ENCODE measurements at places on chromosomes 7 and 10.

- no peak for DNase-seq
Measured at GRCh38 chr7:4613846-4614548, 68.1 kb upstream of the FOXK1 start.

- DNase-seq = no peak
Measured at GRCh38 chr7:120395526-120396019, 122.6 kb downstream of the KCND2 start.

GRCh38 chr7:124364283-124364682 is 331.4 kb upstream of the TMEM229A start:
- DNase-seq = no peak

DNA sequence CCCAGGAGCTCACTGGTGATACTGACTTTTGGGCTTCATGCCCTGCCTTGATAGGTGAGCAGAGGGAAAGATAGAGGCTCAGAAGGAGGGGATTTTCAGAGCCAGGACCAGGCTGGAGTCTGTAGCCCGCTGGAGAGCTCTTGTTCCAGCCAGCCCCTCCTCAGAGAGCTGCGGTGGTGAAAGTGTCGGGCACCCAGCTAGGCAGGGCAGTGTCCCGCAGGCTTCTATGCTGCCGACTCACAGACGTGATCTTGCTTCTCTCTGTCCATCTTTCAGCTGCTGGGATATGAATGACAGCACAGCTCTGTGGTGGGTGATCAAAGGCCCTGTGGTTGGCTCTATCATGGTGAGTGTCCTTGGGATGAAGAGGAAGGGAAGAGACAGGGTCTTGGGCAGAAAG is 35.2 kb downstream of the ADCYAP1R1 start:
- DNase-seq = no peak

- no peak for DNase-seq
Measured at GRCh38 chr7:121853307-121853706, 19.7 kb upstream of the PTPRZ1 start.

GRCh38 chr10:31994926-31995325 is 61.3 kb downstream of the KIF5B start:
- no peak for DNase-seq

DNA sequence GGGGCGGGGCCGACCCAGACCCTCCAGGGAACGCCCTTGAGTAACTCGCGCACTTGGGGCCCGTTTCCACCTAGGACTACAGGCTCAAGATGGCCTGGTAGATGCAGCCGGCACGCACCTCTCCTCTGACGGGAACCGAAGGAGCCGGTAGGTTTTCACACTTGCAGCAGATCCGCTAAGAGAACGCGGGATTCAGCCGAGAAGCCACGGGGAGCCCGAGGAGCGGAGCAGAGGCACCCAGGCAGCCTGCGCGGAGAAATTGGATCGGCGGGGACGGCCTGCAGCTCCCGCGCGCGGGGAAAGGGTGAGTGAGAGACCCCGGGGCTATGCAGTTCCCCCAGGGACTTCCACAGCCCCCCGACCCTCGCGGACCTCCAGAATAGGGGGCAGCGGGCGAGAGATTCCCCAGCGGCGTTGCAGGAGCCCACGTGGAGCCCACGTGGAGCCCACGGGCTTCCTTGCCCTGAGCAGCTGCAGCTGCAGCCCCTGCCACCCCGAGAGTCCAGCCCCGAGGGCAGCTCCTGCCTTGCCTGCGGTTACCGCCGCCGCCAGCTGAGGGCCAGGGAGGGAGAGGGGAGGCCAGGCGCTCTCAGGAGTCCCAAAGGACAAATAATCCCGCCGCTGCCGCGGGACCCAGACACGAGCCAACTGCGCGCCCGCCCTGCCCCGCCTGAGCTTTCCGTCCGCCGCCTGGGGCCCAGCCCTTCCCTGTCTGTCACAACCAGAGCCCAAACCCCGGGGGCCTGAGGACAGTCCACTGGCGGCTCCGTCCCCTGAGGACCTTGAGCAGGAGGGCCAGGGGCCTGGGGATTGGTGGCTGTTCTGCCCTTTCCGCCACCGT is 13.1 kb downstream of the IFT22 start:
- DNase-seq = no peak

DNA sequence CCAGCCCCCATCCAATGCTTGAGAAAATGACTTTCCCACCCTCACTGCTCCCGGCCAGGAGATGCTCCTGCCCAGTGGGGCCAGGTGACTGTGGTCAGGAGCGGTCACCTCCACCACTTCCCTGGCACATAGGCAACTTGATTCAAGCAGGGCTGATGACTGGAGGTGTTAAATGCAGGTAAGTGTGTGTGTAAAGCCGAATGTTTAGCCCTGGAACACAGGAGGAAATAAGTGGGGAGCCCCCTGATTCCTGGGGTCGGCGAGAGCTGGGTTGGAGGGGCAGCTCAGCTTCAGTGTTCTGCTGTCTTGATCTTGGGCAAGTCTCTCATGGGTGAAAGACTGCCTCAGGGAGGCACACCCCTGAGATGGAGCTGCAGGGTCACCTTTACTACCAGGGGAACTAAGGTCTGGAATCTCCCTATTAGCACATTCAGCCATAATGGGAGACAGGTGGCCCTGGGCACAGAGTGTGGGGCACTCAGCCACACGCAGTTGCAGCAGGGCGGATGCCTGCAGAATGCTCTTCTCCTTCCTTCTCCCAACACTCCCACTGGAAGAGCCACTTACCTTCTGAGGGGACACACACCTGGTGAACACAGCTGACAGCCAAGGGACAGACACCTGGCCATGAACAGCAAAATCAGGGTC is 124.1 kb downstream of the PTPN20 start:
- DNase-seq = no peak

DNA sequence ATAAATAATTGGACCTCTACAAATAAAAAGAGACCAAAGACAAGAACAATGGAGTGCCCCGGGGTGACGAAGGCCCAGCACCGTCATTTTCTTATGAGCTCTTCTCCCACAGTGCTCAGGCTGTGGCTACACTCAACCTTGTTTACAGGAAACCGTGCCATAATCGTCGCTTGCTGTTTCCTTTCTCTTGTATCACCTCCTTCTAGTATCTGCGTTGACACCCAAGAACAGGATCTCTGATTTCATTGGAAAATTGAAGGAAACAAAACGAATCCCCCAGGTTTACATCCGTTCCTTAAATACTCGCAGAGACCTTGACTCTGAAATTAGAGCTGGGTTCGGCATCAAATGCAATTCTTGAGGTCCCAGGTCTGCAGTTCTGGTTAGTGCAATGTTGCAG is 1.7 kb upstream of the IGFBP3 start:
- DNase-seq = no peak

GRCh38 chr7:107924841-107925504 is 34.0 kb downstream of the DLD start:
- DNase-seq = no peak

DNA sequence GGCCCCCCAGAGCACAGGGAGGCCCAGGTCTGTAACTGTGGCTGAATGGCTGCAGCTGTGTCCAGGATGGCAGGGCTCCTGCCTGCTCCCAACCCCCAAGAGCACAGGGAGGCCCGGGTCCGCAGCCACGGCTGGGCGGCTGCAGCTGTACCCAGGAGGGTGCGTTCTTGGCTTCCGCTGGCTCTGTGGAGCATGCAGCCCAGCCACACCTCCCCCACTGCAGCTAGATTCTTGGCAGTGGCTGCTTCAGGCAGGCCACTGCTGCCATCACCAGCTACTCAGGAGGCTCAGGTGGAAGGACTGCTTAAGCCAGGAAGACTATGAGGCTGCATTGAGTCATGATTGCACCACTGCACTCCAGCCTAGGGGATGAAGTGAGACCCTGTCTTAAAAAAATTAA is 27.9 kb downstream of the C7orf25 start:
- DNase-seq = peak; percentile 93

DNA sequence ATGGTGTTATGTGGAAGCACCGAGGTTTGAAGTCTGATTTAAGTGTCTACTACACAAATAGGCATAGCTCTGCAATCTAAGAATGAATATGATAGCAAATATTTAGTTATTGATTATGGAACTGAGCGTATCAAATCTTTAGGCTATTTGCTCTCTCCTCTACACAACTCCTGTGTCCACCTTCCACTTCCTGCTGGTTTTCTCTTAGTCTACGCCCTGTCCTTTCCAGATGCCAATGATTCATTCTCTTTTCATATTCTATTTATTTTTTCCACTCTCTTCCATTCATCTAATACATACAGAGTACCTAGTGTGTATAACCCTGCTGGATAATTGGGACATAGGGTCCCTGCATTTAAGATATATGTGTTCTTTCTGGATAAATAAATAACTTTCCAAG is 83.7 kb downstream of the DGKB start:
- DNase-seq = no peak

- no peak for DNase-seq
Measured at GRCh38 chr10:123136221-123136805, 543 bp downstream of the HMX3 start.

DNA sequence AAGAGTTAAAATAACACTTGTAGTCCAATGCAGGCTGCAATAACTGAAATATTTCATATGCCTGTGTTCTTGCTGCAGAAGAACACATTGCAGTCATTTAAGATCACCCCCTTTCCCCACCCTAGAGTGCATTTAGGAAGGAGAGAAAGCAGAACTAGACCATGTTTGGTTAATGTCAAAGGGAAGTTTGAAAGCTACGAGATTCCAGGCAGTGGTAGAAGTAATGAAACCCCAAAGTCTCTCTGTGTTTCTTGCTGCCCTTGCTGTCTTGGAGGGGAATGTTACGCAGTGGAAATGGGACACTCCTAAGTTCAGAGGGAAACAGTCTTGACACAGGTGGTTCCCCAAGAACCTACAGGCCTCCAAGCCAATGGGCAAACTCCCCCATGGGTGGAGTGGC is 242.9 kb downstream of the PTEN start:
- no peak for DNase-seq

DNA sequence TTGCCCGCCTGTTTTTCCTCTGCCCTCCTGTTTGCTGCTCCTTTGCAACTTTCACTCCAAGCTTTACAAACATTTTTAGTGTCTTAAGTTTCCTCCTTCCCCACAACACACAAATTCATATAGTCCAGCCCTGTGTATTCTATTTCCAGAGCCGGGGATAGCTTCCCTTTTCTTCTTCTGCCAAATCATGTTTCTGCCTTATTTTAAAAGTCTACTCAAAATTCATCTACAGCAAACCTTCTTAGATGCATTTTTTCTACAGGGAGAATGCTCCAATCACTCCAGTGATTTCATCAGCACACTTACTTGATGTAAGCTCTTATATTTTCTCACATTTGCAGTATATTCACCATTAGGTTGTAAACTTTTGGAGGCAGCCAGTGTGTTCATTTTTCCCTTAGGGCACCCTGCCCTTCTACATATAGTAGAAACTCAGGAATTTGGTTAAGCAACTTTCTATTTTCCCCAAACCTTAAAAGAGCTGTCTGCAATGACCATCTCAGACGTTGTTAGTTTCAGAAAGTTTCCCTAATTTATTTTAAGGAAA is 12.4 kb upstream of the ACTA2 start:
- no peak for DNase-seq

GRCh38 chr10:102375250-102375649 is 20.3 kb upstream of the NFKB2 start:
- no peak for DNase-seq

DNA sequence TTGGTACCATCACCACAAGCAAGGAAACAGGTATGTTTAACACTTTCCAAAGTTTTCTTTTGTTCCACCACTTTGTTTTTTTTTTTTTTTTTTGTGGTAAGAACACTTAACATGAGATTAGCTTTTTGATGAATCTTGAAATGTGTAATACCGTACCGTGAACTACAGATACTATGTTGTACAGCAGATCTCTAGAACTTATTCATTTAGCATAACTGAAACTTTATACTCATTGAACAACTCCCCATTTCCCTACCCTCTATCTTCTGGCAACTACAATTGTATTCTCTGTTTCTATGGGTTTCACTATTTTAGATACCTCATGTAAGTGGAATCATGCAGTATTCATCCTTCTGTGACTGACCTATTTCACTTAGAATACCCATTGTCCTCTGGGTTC is 162.7 kb upstream of the ITGB1 start:
- DNase-seq = no peak

DNA sequence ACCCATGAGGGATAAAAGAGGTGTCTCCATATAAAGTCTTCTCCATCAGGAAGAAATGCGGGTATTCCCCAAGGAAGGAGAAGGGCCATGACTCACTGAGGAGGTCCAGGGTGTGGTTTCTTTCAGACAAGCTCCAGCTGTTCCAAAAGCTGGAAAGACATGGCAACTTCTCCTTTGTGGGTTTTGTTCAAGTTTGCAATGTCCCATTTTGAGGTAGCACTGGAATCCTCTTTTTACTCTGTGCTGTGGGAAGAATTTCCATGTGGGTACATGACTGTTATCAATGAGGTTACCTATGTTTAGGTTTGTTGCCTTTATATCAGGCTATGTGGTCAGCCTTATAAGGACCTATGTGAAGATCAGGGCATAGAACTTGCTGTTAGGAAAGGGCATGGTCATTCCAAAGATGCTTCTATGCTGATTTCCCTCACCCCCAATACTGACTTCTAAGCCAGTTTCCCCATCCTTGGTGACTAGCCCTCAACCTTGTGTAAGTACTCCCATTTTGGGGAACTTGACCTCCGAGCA is 697.5 kb downstream of the INHBA start:
- DNase-seq = peak; percentile 97

DNA sequence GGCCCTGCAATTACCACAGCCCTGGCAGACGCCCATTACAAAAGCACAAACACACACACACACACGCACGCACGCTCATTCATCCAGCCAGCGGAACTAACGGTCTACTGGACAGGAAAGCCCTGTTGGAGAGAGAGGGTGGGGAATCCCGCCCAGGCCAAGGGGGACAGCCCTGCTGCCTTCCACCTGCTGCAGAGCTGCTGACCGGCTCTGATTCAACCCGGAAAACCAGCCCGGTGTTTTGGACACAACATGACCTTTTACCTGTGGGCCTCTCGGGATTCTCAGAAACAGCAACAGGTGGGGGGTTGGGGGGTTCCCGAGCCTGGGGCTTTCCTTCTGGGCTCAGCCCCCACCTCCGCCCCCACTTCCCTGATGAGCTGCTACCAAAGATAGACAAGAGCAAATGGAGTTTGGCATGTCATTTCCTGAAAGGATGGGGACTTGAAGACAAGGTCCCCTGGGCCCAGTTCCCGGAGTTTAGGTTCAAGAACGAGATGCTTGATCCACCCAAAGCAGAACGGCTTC is 18.5 kb upstream of the SERPINE1 start:
- peak; percentile 38 for DNase-seq

DNA sequence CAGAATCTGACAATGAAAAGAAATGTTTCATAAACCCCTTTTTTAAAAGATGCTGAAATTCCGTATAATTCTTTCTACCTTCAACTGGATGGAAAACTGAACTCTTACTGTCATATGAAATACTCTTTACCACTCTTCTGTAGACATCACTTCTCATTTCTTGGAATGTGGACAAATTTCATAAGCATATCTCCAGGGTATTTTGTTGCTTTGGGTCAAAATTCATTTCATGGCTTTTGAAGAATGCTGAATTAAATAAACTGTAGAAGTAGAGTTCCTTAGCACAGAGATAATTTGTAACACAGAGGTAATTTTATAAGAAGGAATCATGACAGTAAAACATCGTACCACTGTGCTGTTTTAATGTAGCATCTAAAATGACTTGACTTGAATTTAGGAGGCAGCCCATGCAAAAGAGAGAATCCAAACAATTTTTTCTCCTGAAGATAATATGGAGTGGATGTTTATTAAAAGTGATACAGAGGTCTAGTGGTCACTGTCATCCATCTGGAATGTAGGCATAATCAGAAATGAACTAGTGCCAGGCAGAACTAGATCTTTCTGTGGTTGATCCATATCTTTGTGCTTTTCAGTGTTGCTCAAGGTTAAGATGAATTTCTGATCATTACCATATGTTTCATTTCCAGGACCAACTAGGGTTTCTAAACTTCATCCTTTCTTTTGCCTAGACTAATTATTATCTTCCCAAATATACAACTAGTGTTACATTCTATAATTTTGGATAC is 492.0 kb downstream of the KIF20B start:
- DNase-seq = peak; percentile 80

GRCh38 chr10:117226813-117227451 is 14.0 kb upstream of the SLC18A2 start:
- DNase-seq = peak; percentile 23

All from NCI-H226 (cell line).